ENCODE measurements at places on chromosomes 13 and 19.

- peak; percentile 60 for DNase-seq
Measured at GRCh38 chr19:2327773-2328400, 499 bp downstream of the LSM7 start.

DNA sequence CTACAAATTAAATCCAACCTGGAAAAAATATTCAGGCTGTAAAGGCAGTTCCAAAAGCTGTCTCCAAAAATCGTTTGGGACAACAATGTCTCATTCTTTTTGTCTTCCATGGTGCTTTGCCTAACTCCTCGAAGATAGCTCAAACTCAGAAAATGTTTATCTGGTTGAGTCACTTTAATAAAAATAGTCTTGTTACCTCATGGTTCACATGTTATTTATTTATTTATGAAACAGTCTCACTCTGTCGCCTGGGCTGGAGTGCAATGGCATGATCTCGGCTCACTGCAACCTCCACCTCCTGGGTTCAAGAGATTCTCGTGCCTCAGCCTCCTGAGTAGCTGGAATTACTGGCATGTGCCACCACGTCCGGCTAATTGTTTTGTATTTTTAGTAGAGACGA lies 4.9 kb upstream of the BRD4 start:
- no peak for DNase-seq

DNA sequence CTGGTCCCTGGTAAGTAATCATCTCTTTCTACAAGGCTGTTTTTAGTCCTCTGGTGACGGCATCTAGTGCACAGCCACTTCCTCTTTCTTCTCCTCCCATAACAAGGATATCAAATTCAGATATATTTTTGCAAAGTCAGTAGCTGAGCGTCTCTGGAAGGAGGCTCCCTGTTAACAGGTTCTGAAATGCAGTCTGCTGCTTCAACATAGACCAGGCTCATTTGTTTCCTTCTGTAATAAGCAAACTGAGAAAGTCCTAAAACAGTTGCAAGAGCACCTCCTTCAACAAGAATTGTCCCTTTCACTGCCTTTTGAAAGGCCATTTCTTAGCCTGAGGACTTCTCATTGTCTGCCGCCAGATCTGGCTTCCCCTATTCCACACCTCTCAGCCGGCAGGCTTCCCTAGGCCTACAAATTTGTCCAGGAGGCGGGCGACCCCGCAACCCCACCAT lies 7.4 kb upstream of the ZSCAN5A start:
- DNase-seq = no peak

GRCh38 chr13:110306340-110306959 lies 507 bp downstream of the COL4A1 start:
- no peak for DNase-seq

DNA sequence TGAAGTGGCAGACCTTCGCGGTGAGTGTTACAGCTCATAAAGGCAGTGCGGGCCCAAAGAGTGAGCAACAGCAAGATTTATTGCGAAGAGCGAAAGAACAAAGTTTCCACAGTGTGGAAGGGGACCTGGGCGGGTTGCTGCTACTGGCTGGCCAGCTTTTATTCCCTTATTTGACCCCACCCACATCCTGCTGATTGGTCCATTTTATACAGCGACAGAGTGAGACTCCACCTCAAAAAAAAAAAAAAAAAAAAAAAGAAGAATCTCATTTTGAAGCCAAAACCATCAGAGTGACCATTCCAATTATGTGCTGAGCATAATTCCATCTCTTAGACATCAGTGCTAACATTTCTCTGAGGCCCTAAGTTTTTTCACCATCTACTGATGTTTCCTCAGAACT lies 1.9 kb upstream of the ZNF552 start:
- no peak for DNase-seq

GRCh38 chr19:35080613-35081170 lies 34.9 kb upstream of the FXYD3 start:
- no peak for DNase-seq

DNA sequence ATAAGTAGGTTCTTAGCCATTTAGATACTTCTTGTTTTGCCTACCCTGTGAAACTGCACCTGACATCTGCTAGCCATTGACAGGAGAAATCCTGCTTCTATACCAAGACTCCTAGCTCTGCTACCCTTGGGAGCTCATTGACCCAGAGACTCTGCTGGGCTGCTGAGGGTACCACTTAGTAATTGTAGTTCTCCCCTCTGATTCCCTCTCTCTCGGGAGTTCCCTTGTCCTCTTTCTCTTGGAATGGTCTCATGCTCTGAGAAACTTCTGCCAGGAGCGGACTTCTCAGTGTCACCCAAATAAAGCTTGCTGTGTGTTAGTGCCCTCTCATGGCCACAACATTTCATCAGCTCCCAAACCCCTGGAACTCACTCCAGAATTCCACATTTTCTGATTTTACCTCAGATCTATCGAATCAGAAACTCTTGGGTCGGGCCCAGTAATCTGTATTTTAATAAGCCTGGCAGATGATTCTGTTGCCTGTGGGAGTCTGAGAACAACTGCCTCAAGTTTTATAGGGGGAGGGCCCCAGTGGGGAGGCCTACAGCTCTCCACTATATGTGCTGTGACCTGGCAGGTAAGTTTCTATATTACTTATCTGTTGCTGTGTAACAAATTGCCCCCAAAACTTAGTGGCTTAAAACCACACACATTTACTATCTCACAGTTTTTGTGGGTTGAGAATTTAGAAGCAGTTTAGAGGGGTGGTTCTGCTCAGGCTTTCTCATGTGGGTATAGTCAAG lies 221.1 kb downstream of the TDRD3 start:
- DNase-seq = peak; percentile 9

GRCh38 chr19:19417628-19418245 lies 12.3 kb downstream of the GATAD2A start:
- DNase-seq = no peak

GRCh38 chr13:97360610-97361009 lies 73.4 kb upstream of the RAP2A start:
- DNase-seq = no peak

Measured in H54 (cell line).